ENCODE measurements at places on chromosomes 5 and 9.

GRCh38 chr9:126317513-126317912 is 9.1 kb upstream of the MVB12B start:
- no peak for DNase-seq

DNA sequence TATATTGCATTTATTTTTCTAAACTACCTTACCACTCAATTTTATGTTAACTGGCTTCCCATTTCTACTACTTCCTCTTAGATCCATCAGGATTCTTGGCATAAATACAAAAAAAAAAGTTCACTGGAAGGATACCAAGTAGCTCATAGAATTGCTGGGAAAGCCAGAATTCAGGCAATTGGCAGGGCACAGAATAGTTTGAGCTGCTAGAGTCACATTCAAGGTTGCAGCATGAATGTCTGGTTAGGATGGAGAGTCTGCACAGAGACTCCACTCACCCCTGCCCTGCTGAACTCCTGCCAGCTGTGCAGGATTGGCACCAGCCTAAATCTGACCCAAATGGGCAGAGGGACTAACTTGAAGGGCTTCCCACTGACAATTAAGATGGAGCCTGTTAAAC is 4.9 kb upstream of the AMACR start:
- no peak for DNase-seq

DNA sequence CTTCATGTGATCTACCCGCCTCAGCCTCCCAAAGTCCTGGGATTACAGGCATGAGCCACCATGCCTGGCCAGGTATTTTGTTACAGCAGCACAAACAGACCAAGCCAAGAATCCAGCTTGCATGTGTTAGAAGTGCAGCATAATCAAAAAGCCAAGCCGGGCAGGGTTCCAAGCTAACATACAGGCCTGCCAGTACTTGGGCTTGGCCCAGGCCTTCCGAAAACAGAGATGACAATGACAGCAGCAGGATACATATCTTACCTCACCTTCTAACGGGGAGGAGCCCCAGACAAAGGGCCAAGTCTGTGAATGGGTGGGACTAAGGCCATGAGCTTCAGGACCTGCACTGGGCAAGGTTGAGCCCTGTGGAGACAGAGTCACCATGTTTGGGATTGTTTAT is 91.4 kb upstream of the ZNF462 start:
- no peak for DNase-seq

DNA sequence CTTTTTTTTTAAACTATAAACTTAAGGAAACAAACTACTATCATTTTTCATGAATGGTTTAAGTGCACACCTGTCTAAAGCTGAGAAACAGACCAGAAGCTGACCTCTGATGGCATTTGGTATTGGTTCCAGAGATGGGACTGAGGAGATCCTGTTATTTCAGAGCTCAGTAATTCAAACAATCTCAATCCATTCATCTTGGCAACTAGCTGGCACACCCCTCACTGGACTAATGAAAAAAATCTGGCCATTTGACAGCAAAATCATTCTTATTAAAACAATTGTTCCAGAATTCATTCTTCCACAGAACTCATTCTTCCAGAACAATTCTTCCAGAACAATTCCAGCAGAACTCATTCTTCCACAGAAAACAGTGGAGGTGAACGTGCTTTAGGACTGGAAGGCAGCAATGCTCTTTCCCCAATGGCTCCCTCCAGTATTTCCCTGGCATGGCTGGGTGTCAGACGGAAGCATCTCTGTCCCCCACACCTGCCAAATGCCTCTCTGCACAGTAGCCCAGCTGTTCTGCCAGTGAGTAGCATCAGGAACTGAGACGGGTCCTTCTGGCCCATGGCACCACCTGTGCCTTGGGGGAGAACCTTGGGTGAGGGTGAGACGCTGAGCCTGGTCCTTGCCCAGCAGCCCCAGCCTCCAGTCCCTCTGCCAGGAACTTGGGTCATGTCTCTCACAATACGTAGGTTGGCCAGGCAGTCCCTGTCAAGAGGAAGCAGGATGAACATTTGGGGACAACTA is 87.5 kb upstream of the EQTN start:
- no peak for DNase-seq

- DNase-seq, result no peak
Measured at GRCh38 chr9:95157481-95158151, 159.9 kb downstream of the FANCC start.

DNA sequence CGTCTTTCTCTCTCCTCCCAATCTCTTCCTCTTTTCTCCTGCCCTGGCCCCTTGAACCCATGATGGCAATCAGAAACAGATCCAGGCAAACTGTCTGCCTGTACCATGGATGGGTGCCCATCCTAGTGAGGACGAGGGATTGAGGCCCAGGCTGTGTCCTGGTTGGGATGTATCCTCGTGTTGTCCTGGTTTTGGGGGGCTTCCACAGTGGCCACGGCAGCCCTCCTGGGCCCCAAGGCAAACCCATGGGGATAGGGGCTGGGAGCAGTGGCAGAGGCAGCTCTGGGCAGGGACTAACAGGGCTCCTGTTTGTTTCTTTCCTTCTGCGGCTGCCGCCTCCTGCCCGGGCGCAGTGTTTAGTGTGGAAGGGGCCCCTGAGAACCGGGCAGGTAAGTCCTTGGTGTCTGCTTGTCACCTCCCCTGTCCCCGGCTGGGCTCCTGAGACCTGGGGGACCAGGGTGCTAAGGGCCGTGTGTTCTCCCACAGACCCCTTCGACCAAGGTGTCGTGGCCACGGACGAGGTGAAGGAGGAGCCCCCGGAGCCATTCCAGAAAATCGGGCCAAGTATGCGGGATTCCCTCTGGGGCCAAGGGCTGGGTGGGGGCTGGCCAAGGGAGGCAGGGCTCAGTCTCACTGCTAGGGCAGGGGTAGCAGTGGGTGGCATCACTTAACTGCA is 70.0 kb downstream of the AMBP start:
- no peak for DNase-seq

DNA sequence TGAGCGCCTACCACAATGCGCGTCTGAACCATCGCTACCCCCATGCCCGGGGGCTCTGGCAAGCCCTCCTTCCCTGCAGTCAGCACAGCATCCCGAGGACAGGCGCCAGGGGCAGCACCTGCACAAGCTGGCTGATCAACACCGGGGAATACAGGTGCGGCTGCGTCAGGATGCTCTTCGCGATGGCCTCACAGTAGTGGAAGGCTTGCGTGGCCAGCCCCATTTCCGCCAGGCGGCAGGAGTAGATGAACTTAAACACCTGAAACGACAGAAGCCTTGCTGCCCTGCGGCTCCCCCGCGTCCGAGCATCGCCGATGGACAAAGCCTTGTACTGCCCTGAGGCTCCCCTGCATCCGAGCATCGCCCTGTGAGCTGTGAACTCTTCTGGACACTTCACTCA is 17.7 kb upstream of the INPP5E start:
- DNase-seq, result no peak
